ENCODE measurements at places on chromosomes 7 and 10.

DNA sequence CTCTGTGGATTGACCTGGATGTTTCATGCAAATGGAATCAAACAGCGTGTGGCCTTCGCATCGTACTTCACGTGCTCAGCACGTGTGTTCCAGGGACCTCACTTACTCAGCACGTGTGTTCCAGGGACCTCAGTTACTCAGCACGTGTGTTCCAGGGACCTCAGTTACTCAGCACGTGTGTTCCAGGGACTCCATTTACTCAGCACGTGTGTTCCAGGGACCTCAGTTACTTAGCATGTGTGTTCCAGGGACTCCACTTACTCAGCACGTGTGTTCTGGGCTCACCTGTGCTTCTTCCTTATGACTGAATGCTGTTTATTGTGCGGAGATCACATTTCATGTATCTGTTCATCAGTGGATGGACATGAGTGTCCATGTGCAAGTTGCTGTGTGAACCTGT lies 22.0 kb downstream of the INPP5A start:
- DNase-seq = no peak

DNA sequence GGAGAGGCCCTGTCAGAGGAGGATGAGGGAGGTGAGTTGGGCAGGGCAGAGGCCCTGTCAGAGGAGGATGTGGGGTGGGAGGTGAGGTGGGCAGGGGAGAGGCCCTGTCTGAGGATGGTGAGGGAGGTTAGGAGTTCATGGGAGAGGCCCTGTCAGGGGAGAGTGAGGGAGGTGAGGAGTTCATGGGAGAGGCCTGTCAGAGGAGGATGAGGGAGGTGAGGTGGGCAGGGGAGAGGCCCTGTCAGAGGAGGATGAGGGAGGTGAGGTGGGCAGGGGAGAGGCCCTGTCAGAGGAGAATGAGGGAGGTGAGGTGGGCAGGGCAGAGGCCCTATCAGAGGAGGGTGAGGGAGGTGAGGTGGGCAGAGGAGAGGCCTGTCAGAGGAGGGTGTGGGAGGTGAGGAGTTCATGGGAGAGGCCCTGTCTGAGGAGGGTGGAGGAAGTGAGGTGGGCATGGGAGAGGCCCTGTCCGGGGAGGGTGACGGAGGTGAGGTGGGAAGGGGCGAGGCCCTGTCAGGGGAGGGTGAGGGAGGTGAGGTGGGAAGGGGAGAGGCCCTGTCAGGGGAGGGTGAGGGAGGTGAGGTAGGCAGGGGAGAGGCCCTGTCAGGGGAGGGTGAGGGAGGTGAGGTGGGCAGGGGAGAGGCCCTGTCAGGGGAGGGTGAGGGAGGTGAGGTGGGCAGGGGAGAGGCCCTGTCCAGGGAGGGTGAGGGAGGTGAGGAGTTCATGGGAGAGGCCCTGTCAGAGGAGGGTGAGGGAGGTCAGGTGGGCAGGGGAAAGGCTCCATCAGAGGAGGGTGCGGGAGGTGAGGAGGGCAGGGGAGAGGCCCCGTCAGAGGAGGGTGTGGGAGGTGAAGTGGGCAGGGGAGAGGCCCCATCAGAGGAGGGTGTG lies 73.7 kb downstream of the INPP5A start:
- no peak for DNase-seq

DNA sequence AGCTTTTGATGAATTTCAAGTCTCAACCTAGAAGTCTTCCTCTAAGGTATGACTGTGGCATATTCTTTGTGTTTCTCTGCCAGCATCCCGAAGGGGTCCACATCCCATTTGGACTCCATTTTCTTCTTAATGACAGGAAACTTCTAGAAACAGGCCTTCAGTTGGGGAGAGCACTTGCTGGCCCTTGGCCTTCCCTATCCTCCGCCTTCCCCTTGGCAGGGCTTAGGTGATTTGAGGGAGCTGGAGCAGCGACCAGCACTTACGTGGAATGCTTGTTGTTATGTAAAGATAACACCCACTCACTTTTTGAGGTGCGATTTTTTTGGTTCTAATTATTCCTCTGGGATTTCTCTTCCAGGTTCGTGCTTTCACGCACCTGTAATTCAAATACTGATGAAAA lies 42.9 kb upstream of the ZNF716 start:
- no peak for DNase-seq

DNA sequence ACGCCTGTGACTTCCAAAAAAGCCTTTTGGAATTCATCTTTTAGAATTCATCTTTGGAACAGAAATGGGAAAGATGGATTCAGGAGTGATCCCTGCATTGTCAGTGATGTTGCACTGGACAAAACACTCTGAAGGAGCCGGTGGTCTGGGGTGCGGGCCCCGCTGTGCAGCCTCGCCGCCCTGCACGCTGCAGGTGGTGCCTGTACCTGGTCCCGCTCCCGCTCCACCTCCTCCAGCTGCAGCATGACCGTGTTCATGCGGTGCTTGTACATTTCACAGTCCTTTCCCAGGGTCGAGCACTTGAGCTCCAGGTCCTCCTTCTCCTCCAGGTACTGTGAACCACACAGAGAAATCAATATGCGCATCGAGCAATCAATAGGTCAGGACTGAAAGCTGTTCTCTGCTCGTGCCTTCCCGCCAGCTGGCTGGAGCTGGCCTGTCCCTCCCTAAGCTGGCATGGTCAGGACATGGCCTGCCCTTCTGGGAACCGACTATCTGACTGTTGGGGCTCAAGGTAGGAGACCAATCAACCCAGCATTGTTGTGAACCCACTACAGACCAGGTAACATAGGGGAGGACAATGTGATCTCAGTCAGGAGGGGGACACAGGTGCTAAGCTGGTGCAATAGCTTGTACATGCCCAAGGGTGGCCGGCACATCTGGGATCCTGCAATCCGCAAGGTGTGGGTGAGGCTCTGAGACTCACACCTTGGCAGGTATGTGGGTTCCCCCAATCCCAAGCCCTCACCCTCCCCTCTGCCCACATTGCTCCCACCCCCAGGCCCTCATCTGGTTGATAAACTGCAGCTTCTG lies 93.8 kb upstream of the GNA12 start:
- DNase-seq = no peak

GRCh38 chr7:151590850-151591771 lies 71.4 kb upstream of the RHEB start:
- DNase-seq = no peak

GRCh38 chr10:100502926-100503494 lies 16.7 kb downstream of the SEC31B start:
- DNase-seq = no peak

GRCh38 chr10:78292250-78292981 lies 258.8 kb downstream of the RPS24 start:
- no peak for DNase-seq

DNA sequence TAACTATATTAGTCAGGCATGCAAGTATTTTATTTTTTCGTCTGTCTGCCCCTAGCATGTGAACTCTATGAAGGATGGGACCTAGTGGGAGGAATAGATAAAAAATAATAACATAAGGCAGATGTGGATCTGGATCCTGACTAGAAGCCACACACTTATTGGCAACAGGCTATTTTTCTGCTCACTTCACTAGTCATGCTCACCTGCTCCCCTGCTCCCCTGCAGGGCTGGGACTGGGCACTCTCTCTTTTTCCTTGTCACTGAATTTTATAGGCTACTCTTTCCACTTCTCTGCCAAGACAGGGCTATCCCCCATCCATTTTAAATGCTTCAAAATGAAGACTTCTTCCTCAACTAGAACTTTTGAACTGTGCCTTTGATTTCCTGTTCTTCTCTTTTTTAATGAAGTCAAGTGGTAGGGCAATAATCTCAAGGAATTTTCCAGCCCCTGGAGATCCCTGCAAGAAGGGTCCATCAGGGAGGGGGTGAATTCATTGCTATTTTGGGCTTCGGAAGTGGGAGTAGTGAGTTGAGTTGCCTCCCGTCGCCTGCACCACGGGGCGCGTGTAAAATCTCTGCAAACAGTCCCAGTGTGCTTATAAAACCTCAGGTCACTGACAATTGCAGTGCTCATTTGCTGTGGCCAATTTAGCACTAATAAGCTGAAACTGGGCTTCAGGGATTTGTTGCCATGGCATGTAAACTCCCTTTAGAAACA lies 156.7 kb upstream of the NPVF start:
- no peak for DNase-seq

DNA sequence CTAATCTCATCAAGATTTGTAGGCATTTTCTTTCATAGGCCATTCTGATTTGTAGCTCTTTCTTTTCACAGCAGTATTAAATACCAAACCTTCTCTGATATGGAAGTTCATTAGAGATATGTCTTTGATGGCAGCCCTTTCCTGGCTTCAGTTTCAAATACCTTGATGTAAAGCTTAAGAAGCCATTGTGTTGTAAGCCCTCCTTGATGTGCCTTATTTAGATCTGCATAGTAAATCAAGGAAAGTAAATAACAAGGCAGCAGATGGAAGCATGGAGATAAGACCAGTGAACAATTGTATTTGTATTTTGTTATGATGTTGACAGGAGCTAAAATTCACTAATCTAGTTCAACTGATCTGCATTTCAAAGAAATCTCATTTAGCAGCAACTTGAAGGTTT lies 234.9 kb upstream of the PPP1R3A start:
- DNase-seq = no peak

DNA sequence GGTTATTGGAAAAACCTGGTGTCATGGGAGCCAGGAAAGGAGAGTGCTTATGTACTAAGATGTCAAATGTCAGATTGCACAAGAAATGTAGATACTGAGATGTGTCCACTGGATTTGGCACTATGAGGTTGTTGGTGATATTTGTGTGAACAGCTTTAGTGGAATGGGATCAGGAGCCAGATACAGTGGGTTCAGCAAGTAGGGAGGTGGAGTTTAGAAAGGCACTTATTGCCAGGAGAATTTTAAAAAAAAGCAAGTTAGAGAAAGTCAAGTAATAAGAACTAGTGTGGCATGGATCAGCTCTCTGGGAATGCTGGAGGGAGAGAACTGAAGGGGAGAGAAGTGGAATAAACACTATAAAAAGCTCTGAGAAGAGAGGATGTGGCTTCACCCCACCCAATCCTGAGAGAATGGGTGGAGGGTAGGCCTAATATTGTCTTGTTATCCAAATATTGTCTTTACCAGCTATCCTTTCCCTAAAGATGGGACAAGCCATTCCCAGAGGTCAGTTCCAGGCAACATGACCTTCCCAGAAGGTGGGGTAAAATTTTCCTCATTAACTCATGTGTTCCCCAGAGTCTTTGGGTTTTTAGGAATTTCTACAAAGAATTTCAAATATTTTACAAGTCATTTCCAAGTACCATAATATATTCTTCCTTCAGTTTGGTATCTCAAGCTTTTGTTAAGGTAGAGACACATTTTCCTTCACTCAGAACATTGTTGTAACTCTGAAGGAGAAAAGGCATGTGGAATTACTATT lies 42.3 kb downstream of the ENTPD1 start:
- no peak for DNase-seq

DNA sequence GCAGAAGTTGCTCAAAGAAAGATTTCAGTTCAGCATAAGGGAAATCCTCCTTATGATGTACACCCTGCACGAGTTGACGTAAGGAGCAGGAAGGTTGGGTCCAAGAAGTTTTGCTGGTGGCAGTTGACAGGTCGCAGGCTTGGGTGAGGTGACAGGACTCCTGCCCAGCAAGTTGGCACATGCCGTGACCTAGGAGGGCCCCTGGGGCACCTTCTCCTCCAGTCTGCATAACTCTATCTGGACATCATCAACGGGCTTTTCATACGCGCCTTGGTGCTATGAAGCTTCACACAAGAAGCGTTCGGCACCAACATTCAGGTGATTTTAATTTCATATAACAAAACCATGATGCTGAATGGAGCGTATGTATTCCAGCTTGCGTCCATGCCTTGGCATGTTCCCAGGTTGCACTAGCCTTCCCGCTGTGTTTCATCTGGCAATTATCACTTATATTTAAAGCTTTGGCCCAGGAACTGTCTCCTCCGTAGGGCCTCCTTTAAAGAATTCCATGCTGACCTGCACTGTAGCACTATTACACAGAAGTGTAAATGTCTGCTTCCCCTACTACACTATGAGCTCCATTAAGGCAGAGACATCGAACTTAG lies 651.6 kb upstream of the FOXK1 start:
- no peak for DNase-seq

DNA sequence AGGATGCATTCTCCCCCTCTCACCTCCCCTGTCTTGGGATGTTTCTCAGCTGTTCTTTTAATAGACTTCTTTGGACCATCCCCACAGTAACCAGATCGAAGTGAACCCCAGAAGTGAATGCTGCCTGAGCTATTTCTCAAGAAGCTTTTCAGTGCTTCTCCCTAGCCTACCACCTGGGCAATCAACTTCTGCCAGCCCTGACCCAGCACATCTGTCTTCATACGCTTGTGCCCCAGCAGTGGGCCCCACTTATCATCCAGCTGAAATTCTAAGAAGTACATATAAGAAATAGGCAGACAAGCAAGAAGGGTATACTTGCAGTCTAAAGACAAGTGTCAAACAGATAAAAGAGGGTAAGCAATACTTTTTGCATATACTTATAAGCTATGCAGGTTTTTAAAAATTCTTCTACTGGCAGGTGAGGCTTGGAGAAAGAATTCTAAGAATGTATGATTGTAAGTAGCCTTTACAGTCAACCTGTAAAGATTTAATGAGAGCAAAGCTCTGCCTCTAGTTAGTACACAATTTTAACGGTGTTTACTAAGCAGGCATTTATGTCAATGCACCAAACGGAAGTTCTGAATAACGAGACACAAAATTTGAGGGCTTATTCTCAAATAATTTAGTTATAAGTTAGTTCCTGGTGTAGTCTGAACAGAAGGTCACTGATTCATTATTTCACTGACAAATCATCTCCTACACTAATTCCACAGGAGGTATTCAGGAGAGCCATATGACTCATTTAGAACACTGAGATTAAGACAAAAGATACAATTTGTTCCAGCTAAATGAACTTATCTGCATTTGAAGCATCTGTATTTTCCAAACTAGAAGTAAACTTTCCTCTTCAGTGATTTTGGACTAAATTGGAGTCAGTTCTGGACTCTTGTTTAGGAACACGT lies 83.3 kb downstream of the RNLS start:
- DNase-seq = no peak
